CD4-positive, alpha-beta T cell treated with Interleukin-1 beta for 1 hour (primary cell): ENCODE measurements at places on chromosomes 13 and 19.
A peak's percentile ranks its signal among the peaks of the same experiment; 100 is the strongest.

DNA sequence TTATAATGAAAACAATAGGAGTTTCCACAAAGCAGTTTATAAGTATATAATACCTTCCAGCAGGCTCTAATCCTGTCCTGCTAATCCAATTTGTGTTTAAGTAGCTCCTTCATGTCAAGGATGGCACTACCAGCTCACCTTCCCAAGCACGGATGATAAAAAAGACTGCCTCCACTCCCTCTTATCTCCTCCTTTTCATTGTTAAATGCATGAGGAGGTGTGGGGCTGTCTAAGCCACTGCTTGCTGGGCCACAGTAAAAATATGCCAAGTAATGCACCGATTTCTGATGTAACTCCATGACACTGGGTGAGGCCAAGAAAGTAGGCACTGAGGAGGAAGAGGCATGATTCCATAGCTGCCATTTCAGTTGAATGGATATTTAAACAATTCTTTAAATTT, 193.1 kb downstream of the ZIC5 start:
- DNase-seq: no peak

DNA sequence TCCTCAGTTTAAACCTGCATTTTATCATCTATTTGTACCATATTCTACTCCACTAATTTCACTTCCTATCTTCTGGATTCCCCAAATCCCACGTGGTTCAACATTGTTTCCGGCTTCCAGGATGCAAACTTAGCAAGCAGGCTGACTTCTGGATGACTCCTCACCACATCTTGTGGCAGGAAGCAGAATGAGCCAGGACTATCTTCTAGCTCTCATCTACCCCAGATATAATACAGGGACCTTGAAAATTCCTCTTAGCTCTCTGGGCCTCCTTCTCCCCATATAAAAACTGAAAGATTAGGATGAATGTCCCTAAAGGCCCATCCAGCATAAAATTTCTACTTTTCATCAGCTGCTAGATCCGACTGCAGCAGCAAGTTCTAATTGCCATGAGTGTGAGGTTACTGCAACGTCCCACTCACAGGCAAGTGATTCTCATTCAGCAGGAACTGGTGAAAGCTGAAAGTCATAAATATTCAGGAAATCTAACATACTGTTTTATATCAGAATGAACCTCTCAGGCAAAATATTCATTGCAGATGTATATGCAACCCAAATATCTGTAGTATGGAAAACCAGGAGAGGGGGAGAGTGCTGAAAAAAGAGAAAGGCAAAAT, 93.4 kb downstream of the KCTD12 start:
- DNase-seq: no peak

GRCh38 chr19:49497789-49498103, 1.5 kb downstream of the RPS11 start:
- DNase-seq: peak; percentile 47

DNA sequence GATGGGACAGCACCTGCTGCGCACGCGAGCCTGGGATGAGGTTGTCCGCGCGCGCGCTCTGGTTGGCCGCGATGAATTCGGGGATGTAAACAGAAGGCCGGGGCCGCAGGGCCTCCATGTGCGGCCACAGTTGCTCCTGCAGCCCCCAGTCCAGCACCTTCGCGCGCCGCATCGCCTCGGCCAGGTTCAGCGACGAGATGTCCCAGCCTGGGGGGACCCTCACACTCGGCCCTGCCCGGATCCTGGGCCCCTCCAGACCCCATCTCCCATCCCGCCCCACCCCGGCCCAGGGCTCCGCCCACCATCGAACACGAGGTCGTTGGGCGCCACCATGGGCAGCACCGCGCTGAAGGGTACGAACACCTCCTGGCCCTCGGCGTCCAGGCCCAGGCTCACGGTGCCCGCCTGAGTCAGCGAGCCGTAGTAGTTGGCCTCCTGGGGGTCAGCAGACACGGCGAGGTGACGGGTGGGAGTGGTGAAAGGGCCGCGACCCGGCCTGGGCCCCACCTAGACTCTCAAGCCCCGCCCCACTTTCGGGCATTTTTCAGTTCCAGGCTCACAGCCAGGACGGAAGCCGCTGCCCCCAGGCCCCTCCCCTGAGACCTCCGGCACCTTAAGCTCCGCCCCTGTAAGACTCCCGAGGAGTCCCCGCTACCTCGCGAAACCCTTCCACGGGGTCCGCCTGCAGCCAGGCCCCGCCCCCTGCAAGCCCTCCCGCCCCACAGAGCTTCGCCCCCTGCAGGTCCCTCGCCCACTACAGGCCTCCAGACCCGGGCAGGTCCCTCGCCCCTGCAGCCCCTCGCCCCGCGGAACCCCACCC, 1.1 kb downstream of the ISYNA1 start:
- DNase-seq: peak; percentile 87

GRCh38 chr13:106213028-106213757, 322.3 kb downstream of the EFNB2 start:
- DNase-seq: no peak

GRCh38 chr13:110274687-110275086, 32.3 kb downstream of the COL4A1 start:
- no peak for DNase-seq

GRCh38 chr13:42048684-42049453, 421 bp downstream of the DGKH start:
- DNase-seq: peak; percentile 36

- DNase-seq: peak; percentile 80
Measured at GRCh38 chr19:2636897-2637683, 65.4 kb downstream of the GNG7 start.

DNA sequence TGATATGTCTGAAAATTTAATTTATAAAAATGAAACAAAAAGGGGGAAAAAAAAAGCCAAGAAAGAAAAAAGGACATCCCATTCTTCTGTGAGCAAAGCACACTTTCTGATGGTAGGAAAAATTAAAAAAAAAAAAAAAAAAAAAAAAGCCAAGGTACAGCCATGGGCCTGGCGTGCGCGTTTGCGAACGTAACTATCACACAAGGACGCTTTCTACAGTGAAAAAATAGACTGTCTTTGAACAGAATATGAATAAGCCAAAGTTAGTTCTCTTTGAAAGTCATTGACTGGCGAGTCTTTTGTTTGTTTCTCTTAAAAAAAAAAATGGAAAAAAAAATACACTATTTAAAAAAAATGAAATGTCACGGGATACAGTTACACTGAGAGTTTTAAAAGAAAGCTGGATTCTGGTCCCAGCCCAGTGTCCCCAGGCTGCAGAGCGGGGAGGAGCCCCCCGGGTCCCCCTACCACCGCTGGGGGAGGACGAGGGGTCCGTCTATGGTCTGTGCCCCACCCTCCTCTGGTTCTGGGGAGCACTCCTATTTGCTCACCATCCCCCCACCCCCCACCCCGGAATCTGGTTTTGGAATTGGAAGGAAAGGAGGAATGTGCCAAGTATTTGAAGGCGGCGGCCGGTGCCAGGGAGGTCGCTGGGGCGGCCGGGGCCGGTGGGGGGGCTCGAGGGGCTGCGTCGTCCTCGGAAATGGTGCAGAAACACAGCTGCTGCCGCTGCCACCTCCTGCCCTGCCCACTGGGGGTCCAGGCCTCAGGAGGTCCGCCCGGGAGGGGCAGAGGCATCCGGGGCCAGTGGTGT, 134.5 kb downstream of the PTPRS start:
- DNase-seq: no peak

DNA sequence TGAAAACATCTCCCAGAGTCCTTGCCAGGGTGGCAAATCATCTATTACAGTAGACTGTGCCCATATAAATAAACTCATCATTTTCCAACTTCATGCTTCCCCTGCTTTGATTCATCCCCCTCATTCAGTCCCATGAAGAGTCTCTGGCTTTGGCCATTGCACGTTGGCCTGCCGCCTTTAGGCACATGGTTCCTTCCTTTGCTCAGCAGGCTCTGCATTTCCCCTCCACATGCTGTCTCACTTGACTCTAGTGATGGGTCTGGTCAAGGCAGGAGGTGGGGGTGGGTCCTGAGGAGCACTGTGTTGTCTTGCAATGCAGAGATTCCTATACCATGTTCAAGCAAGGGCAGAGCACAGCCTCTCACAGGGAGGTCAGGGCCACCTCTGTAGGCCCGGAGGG, 48.8 kb upstream of the ARGLU1 start:
- DNase-seq: no peak

- DNase-seq: no peak
Measured at GRCh38 chr13:30323524-30323923, 16.2 kb upstream of the KATNAL1 start.

DNA sequence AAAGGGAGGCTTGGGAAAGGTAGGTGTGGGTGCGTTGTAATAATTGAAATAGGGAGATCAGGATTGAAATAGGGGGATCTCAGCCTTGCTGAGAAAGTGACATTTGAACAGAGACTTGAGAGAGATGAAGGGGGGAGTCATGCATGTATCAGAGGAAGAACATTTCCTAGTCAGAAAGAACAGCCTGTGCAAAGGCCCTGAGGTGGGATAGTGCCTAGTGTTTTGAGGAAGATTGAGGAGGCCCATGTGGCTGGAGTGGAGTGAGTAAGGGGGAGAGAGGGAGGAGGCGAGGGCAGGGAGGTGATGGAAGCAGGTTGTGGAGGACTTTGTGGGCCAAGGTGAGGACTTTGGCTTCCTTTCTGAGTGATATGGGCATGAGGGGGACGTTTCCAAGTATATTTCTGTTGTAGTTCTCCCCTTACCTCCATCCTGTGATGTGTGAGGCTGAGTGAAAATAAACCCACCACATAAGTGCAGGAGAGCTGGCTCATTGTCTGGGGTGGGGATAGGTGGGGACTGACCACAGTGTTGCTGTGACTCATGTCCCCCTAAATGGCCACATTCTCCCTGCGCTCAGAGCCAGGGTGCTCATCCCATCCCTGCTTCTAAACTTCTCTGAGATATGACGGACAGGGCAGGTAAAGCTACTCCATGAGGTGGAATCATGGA, 17.8 kb downstream of the ACTL9 start:
- DNase-seq: no peak

GRCh38 chr13:51848674-51849073, 3.7 kb upstream of the TMEM272 start:
- DNase-seq: no peak

DNA sequence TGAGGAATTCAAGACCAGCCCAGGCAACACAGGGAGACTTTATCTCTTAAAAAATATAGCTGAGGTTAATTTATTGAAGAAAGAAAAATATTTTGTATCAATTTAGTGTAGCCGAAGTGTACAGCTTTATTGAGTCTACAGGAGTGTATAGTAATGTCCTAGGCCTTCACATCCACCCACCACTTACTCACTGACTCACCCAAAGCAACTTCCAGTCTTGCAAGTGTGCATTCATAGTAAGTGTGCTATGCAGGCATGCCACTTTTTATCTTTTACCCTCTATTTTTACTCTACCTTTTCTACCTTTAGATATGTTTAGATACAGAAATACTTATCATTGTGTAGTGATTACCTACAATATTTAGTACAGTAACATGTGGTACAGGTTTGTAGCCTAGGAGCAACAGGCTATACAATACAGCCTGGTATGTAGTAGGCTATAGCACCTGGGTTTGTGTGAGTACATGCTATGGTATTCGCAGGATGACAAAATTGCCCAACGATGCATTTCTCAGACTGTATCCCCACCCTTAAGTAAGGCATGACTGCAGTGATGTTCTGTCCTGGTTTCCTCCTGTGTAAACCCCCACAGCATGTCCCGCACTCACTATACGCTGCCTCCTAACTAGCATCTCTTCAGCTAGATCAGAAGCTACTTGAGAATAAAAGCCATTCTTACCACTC, 15.3 kb upstream of the ATP12A start:
- no peak for DNase-seq

DNA sequence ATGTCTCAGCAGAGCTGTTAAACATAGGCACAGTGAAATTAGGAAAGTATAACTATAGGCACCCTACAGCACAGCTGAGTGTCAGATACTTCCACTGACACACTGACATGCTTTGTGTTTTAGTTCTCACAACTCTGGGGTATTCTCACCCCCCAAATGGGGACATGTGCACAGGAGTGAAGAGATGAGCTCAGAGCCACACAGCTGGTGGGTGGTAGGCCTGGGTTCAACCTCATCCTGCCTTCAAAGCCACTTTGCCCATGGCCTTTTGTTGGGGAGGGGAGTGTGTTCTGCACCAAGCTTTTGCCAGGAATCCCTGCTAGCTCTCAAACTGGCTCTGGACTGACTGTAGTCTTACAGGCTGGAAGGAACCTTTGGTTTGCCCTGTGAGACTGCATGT, 1.7 kb upstream of the SLC35E1 start:
- DNase-seq: no peak

- DNase-seq: no peak
Measured at GRCh38 chr13:75651013-75651412, 14.9 kb downstream of the LMO7 start.

DNA sequence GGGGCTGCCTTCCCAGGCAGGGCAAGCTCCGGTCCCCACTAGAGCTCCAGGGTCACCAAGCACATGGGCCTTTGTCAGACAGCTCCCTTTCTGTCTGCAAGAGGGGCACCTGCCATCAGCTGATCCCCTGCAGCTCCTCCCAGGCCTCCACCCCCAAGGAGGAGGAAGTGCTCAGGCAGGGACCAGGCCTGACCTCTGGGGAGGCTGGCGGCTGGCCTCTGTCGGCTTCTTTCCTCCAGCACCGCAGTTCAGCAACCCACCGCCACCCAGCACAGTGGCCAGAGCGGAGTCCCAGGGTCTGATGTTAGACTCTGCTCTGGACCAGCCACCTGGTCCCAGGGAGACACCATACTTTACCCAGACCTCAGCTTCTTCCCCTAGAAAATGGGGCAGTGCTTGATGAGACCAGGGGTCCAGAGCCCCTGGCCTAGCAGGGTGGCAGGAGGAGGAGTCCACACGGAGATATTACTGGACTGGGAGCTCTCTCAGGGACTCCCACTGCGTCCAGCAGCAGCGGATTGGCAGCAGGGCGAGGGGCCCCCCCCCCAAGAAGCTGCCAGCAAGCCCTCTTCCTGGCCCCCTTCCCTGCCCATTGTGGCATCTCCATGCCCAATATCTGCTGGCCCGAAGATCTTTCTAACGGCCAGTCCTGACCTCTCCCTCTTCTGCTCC, 24.1 kb downstream of the NKPD1 start:
- no peak for DNase-seq

GRCh38 chr13:39531646-39532045, 71.3 kb downstream of the LHFPL6 start:
- no peak for DNase-seq

DNA sequence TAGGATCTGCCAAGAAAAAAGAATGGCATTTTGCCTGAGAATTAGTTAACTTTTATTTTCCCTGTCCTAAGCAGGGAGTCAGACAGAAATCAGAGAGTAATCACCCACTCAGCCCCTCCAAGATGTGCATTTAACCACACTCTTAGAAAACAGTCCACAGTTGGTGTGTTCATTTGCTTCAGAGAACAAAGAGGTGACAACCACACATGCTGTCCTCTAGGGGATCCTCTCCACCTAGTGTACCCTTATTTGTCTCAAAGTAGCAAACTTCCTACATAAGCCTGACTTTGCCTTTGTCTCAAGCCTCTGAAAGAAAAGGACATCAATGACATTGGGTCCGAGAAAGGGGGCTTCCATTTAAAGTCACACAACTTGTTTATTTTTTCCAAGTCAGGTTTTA, 107.0 kb upstream of the RFC3 start:
- DNase-seq: no peak

- no peak for DNase-seq
Measured at GRCh38 chr13:106417467-106418110, 117.9 kb downstream of the EFNB2 start.

- DNase-seq: peak; percentile 61
Measured at GRCh38 chr13:42377640-42378382, 105.9 kb downstream of the AKAP11 start.
